ENCODE measurements at places on chromosomes 7 and 10.

DNA sequence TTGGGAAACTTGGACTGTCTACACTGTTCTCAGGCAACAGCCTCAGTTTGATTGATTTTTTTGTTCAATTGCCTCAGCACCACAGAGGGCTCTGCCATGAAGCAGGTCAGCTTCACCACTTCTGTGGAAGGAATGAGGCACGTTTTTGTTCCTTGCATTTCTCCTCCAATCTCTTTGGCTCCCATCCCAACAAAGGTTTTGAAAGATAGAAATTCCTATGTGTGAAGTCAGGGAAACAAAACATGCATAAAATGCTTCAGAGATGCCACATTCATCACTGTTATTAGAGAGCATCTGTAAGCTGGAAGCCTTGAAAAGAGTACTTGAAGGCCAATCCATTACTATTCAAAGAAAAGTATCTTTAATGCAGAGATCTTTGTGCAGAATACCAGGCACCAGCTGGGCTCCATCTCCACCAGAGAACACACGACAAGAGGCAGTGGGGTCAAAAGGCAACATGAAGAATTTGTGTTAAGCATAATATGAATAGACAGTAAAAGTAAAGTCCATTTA is 249.1 kb upstream of the LYZL1 start:
- no peak for DNase-seq

DNA sequence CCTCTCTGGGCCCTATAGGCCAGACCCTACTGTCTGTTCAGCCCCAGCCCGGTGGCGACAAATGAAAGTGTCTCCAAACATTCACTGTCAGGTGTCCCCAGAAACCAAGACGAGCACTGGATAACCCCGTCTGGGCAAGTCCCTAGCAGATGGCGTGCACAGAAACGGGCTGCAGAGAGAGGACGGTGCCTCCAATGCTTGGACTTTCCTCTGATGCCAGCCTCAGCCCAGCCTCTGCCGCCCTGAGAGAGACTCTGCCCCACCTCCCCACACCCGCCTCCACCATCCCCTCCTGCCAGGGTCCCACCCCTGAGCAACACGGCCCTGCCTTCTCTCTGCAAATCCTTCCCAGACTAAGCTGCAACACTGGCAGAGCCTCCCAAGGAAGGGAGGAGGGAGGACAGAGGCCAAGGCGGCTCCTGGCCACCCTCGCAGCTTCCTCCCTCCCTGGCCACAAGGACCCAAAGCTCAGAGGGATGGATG is 7.4 kb upstream of the LFNG start:
- no peak for DNase-seq

GRCh38 chr7:145434811-145435210 is 599.0 kb upstream of the TPK1 start:
- DNase-seq: no peak

GRCh38 chr10:100655760-100656421 is 89.5 kb upstream of the PAX2 start:
- no peak for DNase-seq

GRCh38 chr7:77348371-77348813 is 67.8 kb downstream of the GSAP start:
- no peak for DNase-seq

- no peak for DNase-seq
These were observed 33.8 kb downstream of the AMZ1 start for GRCh38 chr7:2721842-2722241.

- no peak for DNase-seq
These were observed 9.3 kb downstream of the LZTS2 start for GRCh38 chr10:101008823-101009423.

GRCh38 chr10:47101196-47101595 is 190.0 kb downstream of the PTPN20 start:
- no peak for DNase-seq

DNA sequence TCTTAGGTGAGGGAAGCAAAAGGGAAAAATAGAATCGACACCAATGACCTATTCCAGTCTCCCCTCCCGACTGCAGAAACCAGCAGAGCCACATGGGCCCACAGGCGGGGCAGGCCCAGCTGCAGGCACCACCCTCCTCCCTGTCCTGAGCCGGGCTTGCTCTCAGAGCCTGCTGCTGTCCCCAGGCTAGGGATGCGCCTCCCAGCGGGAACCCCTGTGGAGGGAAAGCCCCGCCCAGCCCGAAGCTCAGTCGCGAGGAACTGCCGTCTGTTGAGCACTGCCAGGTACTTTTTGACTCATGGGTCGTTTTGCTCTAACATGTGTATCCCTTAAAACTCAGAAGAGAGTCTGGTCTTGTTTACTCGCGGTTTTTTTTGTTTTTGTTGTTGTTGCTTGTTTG is 124.5 kb upstream of the RET start:
- DNase-seq: no peak

DNA sequence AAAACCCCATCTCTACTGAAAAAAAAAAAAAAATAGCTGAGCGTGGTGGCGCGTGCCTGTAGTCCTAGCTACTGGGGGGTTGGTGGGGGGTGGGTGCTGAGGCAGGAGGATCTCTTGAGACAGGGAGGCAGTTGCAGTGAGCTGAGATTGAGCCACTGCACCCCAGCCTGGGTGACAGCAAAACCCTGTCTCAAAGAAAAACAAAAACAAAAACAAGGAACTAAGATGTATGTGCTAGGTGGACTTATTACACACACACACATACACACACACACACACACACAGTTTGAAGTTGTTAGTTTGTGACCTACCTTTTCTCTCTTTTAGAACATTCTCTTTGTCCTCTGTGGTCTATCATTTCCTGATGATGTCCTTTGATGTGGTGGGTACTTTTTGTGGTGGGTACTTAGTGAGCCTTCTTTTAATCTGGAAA is 53.5 kb downstream of the EXOC6 start:
- peak; percentile 40 for DNase-seq

DNA sequence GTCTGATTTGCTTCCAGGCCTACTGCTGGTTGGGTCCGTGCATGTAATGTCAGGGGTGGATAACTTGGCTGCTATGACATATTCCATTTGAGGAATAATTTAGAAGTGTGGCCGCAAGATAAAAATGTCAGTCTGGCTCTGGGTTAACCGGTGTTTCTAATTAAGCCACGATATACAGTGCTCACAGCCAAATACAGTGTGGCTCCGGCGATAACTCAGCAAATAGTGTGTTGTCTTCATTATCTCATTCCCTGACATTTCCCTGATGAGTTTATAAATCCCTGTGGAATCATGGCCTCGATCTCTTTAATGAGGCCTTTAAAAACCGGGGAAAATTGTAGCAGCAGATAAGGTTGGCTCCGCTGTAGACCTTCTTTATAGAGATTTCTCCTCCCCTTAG is 1125.0 kb downstream of the TYW1 start:
- no peak for DNase-seq

DNA sequence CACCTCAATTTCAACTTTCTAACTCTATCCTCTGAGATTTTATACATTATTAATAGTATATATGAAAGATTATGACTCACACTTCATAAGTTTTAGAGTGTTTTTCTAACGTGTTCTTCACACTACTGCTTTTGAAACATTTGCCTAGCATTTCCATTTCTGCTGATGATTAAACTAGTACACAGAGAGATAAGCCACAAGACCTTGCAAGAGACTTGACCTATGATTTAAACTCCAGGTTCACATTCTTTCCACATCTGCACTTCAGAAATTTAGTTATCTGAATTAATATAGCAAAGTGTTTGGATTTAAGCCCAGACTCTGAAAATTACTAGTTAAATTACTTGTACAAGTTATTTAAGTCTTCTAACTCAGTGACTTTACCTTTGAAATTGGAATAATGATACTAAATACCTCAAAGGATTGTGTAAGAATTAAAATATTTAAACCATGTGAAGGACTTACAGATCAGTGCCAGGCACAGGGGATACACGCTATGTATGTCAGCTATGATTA is 66.6 kb downstream of the PCLO start:
- no peak for DNase-seq

- no peak for DNase-seq
These were observed 115.3 kb downstream of the HIBADH start for GRCh38 chr7:27547401-27547800.

GRCh38 chr10:70125918-70126552 is 6.6 kb downstream of the AIFM2 start:
- no peak for DNase-seq

DNA sequence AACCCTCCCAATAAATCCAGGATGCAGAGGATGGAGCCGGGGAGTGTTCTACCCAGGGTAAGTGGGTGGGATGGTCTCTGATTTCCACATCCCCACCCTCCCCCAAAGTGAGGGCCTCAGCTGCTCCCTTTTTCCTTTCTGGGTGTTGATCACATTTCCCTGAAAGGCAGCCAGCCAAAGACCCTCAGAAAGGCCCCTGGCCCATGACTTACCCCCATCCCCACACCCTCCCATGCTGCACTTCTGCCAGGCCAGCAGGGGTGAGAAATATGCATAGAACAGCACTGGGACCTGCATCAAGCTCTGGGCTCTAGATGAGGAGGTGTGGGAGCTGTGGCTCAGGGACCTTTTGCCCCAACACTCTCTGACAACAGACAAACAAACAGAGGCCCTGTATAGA is 927.3 kb upstream of the ZNF722 start:
- DNase-seq: no peak

- DNase-seq: no peak
These were observed 239.6 kb downstream of the SKAP2 start for GRCh38 chr7:26624839-26625238.

DNA sequence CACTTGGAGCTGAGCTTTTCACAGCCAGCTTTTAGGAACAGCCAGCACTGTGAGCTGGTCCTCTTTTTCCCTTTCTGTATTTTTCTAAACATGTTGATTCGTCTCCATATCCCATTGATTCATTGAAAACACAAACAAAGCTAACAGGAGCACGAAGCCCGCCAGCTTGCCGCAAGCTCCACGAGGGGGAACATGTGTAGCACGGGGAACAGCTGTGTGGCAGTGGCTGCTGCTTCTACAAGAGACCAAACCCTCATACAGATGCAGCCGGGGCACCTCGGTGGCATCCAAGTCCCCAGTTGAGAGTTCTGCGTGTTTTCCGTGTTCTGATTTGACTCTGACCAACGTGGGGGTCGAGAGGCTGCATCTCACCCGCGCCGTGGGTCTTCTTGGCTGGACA is 80.8 kb upstream of the SH2B2 start:
- DNase-seq: no peak

GRCh38 chr10:11335167-11335652 is 276.2 kb downstream of the USP6NL start:
- no peak for DNase-seq

DNA sequence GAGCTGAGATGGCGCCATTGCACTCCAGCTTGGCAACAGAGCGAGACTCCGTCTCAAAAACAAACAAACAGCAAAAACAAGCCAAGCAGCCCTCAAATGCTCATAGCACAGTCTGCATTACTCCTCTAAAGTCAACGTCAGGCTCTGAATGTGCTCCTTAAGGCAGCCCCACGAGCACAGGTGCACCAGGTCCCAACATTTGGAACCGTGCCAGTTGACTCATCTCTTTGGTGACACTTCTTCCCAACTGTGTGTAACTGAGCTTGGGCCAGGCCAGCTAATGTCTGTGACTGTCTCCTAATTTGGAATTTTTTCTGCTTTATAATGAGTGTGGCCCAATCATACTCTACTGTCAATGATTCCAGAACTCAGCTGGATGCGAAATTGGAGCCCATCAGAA is 66.3 kb upstream of the EFCAB10 start:
- no peak for DNase-seq

GRCh38 chr7:27576360-27576944 is 86.2 kb downstream of the HIBADH start:
- DNase-seq: no peak

- DNase-seq: no peak
These were observed 21.5 kb downstream of the HERC4 start for GRCh38 chr10:68053553-68053952.

- peak; percentile 72 for DNase-seq
These were observed 116.6 kb downstream of the KLF6 start for GRCh38 chr10:3668276-3668965.

DNA sequence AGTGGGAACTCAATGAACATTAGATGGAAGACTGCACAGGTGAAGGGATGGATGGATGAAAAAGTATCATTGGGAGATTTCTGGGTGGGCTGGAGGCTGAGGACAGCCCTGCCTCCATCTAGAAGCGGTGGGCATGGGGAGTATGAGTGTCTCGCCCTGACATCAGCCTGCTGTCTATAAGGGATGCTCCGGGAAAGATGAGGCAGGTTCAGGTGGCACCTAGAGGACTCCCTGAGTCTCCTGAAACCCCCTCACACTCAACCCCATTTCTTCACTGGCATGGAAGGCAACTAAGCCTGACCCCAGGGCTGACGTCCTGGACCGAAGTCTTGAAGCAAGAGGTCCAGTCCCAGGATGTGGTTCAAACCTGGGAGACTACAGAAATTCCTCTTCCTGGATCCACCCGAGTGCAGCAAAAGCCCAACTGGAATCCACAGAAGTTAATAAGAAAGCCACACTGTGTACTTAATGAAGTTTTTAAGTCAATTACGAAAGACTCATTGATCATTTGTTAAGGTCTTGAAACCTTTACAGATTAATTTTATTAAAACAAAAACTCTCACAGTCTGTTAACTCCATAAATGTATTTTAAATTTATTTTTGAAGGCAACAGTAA is 238.8 kb downstream of the EMX2 start:
- DNase-seq: no peak

GRCh38 chr7:17546189-17546588 is 247.7 kb downstream of the AHR start:
- DNase-seq: no peak

DNA sequence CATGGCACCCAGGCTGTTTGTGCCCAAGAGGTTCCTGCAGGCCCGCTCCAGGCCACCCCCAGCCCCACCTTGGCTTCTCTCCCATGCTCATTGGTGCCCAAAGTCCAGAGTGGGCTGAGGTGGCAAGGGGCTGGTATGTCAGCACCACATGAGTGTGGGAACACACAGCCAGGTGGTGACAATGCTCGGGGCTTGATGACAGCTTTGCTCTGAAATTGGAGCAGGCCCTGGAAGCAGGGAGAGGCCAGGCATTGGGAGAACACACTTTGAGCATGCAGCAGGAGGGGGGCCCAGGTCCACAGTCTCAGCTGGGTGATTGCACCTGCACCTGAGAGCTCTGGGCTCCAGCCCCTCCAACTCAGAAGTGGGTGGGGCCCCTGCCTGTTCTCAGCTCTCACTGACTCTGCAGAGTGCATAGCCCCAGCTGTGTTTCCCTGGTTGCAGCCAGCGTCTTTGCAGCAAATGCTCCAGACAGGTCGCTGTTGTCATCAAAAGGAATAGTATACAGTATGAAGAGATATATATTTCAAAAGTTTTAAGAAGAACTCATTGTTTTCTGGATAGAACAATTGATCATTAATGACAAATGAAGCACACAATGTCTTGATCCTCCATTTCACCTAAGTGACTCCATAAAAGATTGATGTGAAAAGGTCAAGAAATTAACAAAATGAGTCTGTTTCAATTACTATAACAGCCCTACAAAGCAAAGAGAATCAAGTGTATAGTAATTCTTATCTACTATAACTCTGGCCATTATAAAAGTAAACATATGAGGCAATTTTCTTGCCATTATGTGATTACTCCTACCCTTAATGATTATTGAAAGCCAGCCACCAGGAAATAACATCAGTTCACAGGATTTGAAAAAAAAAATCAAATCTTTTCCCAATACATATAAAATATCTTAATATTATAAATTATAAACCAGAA is 848.1 kb downstream of the PCDH15 start:
- DNase-seq: peak; percentile 3

Measured in activated gamma-delta T cell treated with Interleukin-2 at 50 U/mL for 16 hours (primary cell).